ENCODE measurements at places on chromosomes 2 and 18. TPM values are rescaled to one million over a fixed set of nuclear protein-coding genes. Genes with fewer than 3 reads are reported as not detected.

DNA sequence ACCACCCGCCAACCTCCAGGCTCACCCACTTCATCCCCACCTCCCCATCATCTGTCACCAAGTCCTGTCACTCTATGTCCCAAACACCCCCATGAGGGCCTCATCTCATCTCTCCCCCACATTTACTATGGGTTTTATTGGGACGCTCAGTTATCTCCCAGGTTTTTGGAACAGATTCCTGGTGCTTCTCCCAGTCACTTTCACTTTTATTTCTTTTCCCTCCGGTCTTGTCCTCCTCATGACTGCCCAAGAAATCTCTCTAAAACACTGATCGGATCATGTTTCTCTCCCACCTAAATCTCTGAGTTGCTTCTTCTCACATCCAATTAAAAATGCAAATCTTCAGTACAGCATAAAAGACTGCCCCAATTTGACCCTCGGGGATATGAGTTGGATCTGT is 273.1 kb downstream of the PHLPP1 start:
- DNase-seq: no peak

SFTPB gene
- not detected for total RNA-seq

REG3G gene
- not detected for total RNA-seq

GRCh38 chr18:35841283-35841682 is 131.2 kb upstream of the RMP24 start:
- no peak for DNase-seq

- DNase-seq: no peak
Observed at GRCh38 chr2:54438271-54438670, 17.9 kb upstream of the SPTBN1 start.

DNA sequence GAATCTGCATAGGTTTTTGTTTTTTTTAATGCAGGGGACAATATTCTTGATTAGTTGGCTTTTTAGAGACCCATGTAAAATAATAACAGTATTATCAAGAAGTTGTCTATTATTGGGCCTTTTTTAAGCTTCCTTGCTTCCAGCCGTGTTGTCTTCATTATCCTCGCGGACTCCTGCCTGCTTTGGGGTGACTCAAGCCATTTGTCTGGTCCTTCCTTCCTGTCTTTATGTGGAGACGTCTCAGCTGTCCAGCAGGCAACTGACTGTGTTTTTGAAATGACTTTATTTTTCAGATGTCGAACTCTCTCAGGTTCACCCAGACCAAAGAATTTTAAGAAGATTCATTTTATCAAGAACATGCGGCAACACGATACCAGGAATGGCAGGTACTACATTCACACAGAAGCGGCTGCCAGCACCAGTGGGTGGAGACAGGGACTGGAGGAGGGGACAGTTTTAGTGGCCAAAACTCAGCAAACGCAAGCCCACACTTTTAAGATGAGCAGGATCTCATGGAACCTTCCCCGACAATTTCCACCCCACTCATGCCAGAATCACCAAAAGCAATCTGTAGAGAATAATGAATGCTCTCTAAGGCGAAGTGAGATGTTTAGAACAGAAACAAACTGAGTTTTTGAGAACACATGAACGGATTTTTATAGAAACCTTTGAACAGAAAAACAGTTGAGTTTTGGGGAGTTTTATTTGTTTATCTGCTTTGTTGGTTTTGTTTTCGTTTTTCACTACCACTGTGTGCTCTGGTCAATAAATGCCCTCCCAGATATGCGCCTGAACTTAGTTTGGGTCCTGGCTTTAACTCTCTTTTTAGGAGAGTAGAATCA is 59.1 kb downstream of the CABLES1 start:
- DNase-seq: no peak

- no peak for DNase-seq
Observed at GRCh38 chr2:233940376-233941276, 23.5 kb downstream of the TRPM8 start.

- no peak for DNase-seq
Observed at GRCh38 chr2:180322781-180323180, 315.7 kb upstream of the CWC22 start.

DNA sequence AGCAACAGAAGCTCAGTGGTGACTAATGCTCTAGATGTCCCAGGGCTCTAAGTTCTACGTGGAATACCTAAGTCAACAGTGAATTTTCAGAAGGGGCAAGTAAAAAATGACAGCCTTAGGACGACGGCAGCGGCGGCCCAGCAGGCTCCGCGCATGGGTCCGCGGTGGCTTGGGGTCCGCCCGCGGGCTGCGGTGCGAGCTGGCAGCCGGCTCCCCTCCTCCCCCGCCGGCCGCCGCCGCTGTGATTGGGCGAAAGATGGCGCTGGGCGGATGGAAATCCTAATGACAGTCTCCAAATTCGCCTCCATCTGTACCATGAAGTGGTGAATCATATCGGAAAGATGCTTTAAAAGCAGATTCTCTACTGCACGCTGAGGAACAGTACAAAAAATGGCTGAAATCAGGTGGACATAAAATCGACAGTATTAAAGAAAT is 74.7 kb downstream of the HNRNPLL start:
- peak; percentile 73 for DNase-seq

GRCh38 chr18:48090021-48090420 is 159.6 kb upstream of the SMAD2 start:
- DNase-seq: no peak

DNA sequence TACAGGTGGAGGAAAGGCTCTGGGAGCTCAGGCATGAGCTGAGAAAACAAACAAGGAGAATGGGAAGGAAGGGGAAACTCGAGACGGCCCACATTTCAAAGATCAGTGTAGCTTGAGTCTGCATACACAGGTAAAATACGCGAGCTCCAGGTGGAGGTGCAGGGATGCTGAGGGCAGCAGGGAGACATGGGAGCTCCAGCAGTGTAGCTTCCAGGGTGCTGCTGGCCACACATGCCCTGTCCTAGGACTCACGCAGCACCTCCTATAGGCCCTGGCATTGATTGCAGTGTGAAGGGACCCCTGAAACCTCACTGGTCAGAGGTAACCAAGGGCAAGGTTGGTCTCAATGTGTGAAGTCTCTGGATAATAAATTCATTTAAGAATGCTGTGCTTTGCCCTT is 362.8 kb upstream of the HS6ST1 start:
- no peak for DNase-seq

DNA sequence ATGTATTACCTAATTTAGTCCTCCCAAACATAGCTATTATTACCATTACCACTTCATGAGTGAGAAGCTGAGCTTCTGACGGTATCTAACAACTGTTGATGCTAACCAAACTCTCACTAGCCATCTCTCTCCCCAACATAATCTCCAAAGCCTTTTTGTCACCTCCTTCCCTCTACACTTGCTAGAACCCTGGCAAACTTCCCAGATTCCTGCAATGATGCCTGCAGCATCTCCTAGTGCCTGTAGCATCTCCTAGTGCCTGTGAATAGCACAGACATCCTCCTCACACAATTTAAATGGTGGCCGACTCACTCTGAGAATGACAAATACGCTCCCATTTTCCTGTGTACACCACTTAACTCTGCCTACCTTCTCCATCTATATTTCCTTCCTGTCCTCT is 126.7 kb downstream of the STK39 start:
- no peak for DNase-seq

GRCh38 chr2:88144914-88145497 is 17.1 kb upstream of the FABP1 start:
- no peak for DNase-seq

GRCh38 chr18:58501066-58501896 is 127.6 kb downstream of the ALPK2 start:
- no peak for DNase-seq

DNA sequence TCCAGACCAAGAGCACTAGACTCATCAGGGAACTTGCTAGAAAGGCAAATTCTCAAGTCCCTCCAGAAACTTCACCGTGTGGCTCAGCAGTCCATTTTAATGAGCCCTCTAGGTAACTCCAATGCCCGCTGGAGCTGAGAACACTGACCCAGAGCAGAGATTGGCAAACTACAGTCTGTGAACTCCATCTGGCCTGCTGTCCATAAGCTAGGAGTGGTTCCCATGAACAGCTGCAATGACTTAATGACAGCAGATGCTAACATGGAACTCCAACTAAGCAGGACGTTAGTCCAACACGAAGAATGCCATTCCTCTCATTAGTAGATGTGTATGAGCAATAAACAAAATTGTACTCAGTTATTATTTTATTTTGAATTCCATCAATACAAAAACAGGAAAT is 371.9 kb downstream of the STK39 start:
- no peak for DNase-seq

- no peak for DNase-seq
Observed at GRCh38 chr2:142069251-142069888, 61.4 kb downstream of the LRP1B start.

GREB1 gene
- 5.9 TPM for total RNA-seq

DNAH7 gene
- 0.21 TPM for total RNA-seq

GRCh38 chr2:129178356-129178755 is 801.1 kb upstream of the RAB6C start:
- peak; percentile 75 for DNase-seq

RPRD1A gene
- 16.4 TPM for total RNA-seq

DNA sequence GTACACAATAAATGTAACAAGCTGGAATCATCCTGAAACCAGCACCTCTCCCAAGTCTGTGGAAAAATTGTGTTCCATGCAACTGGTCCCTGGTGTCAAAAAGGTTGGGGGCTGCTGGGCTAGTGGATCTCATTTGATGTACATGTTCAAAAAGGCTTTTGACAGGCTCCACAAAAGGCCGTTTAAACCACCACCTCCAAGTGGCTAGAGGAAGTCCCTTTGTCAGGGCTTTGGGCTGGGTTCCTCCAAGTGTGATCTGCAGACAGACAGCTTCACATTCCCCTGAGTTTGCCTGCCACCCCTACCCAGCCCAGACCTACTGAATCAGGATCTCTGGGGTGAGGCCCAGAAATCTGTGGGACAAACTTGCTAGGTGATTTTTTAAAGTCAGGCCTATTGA is 84.7 kb downstream of the TGFA start:
- no peak for DNase-seq

DNA sequence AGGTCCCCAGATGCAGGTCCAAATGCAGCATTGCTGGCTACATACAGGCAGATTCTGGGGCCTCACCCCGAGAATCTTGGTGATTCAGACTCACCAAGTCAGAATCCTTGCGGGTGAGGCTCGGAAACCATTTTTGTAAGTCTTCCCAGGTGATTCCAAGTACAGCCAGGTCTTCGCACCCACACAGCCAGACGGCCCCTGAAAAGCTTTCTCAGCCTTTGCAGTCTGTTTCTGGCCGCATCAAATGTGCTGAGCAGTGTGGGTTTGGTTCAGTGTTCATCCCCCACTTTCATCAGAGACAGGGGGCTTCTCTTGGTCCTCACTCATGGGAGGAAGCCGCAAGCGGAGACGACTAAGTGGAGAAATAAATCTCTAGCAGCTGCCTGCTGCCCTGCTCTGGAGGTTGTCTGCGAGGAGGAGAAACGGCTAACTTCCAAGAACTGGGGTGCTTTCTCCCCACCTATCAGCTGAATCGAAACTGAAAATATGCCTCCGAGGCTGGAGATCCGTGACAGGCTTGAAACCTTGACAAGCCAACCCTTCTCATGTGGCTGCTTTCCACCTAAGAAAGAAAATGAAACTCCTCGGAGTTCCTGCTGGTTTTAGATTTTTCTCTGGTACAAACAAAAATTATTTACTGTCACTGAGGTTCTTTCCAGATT is 8.9 kb upstream of the TMEM185B start:
- no peak for DNase-seq

DNA sequence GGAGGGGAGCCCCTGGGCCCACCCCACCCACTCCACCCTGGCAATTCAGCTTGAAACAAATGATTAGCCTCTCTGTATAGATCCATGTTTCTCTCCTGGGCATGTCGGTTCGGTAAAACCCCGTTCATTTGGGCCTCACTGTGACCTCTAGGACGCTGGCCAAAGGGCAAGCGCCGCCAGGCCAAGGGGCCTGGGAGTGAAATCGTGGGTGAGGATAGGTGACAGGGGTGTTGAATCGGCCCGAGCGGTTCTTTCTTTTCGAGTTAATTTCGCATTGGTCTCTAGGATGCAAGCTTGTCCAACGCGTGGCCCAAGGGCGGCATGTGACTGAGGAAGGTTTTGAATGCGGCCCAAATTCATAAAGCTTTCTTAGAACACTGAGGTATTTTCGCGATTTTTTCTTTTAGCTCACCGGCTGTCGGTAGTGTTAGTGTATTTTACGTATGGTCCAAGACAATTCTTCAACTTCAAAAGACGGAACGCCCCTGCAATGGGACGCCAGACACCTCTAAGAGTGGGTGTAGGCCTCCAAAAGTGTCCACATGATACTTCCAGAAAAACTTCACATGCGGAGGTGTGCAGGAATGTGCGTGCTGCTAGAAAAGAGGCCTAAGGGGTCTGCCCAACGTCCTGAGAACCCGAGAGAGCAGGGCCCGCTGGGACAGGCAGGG is 9.8 kb upstream of the ARID5A start:
- no peak for DNase-seq

DSG4 gene
- total RNA-seq: not detected

DNA sequence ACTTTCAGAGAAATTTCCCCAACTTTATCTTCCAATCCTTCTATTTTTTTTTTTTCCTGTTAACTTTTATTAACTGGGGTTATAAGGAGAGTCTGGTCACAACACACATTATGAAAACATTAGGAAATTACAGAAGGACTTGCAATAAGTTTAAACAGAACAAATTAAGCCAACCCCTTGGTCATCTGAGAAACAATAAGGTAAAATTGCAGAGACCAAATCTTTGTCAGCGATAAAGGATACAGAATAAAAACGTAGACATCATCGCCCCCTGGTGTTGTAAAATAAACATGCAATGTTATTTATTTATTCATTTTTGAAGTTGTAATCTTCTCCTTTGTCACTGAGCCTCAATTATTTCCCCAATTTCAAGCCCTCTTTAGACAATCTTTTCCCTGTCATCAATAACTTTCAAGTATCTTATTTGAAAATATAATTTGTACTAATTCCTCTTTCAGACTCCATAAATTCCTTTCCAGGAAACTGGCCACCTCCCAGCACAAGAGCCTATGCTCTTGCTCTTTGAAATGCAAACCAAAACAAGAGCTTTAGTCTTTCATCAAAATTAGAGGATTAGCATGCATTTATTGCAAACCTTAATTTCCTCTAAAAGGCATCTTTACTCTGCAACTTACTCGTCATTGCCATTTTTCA is 19.5 kb downstream of the G6PC2 start:
- DNase-seq: no peak

IL1R1 gene
- total RNA-seq: 132 TPM
